ENCODE measurements at places on chromosomes 3 and 15.

- no peak for DNase-seq
These were observed 56.8 kb downstream of the ATP2C1 start for GRCh38 chr3:130950641-130951040.

DNA sequence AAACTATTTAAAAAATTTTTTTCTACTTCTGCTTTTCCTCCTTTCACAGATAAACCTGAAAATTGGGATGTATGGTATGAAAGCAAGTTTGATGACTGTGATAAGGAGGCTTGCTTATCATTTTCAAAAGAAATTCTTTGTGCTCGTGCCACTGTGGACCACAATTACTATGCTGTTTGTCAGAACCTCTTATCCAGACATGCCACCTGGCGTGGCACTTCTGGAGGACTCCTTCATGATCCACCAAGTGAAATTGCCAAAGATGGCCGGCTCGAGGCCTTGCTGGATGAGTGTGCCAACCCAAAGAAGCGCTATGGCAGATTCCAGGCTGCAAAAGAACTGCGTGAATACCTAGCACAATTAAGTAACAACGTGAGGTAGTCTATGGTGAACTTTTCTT lies 17.8 kb downstream of the DIPK2A start:
- no peak for DNase-seq

DNA sequence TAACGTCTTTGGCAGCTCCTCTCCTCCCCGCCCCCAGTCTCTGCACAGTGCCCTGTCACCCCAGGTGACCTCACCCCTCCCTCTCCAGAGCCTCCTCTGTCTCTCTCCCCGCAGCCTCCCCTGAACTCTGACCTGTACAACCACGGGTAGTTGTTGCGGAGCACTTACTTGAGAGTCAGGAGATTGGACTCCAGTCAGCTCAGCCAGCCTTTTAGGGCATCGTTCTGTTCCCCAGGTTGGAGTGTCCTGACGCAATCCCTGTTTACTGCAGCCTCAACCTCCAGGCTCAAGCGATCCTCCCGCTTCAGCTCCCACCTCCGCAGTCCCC lies 177.7 kb downstream of the UACA start:
- DNase-seq, result no peak

DNA sequence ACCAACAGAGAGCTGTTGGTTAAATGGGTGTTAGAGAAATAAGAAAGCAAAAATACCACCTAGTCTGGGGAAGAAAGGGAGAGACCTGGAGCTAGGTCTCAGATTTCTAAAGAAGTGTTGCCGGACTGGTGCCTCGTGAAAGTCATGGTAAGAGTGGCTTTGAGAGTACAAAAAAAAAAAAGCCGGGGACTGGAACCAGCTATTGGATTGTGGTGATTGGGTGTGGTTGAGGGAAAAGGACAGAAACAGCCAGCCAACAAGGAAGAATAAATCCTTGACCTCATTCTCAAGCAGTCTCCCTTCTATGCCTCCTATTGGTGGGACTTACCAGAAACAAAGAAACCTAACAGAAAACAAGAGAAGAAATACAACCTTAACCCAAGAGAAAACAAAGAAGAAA lies 346.4 kb upstream of the KCNMB2 start:
- no peak for DNase-seq

DNA sequence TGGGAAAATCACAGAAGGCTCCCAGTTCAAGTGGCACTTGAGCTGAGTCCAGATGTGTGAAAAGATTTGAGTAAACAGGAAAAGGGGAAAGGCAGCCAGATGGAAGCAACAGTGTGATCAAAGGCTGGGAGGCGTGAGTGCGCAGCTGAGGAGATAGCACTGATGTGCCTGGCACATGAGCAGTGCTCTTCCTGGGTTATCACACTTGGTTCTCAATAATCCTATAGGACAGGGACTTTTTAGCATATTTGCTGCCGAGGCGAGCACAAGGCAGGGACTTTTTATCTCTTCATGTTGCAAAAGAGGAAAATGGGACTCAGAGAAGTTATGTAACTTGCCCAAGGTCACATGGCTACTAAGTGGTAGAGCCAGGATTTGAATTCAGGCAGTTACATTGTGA lies 39.6 kb downstream of the CORO2B start:
- DNase-seq, result no peak

- DNase-seq, result no peak
These were observed 29.2 kb upstream of the IGDCC4 start for GRCh38 chr15:65451989-65452388.

DNA sequence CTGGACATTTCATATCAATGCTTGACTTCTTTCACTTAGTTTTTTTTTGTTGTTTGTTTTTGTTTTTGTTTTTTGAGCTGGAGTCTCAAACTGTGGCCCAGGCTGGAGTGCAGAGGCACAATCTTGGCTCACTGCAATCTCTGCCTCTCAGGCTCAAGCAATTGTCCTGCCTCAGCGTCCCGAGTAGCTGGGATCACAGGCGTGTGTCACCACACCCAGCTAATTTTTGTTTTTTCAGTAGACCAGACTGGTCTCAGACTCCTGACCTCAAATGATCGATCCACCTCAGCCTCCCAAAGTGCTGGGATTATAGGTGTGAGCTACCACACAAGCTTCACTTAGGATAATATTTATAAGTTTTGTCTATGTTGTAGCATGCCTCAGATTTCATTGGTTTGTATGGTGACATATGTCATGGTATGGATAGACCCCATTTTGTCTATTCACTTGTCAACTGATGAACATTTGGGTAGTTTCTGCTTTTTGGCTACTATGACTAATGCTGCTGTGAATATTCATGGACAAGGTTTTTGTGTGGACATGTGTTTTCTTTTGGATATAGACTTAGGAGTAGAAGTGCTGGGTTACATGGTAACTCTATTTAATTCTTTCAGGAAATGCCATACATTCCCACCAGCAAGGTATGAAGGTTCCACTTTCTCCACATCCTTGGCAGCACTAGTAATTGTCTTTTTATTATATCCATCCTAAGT lies 6.8 kb upstream of the PRR23E start:
- no peak for DNase-seq

GRCh38 chr3:74602471-74602870 lies 12.0 kb downstream of the CNTN3 start:
- DNase-seq, result no peak

DNA sequence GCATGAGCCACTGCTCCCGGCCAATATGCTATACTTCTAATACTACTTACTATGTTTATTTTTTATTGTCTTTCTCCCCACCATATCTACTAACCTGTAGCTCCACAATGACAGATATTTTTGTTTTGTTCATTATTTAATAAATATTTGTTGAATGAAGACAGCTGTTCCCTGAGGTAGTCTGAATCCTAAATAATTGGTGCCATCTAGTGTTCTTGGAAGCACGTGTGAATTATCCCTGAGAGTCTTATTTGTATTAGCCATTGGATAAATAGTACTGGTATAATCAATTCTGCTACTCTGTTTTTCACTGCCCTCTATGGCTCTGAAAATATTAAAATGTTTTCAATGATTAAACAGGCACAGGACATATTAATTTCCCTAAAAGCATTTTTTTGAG lies 5.6 kb upstream of the APPL1 start:
- no peak for DNase-seq

- no peak for DNase-seq
These were observed 8.4 kb upstream of the HRH1 start for GRCh38 chr3:11145888-11146287.

GRCh38 chr3:73024836-73025235 lies 28.2 kb downstream of the PPP4R2 start:
- no peak for DNase-seq

- DNase-seq, result peak; percentile 55
These were observed 6.3 kb downstream of the LRRC31 start for GRCh38 chr3:169863458-169863899.

- no peak for DNase-seq
These were observed 11.9 kb upstream of the ARHGEF3 start for GRCh38 chr3:56813653-56813960.

- DNase-seq, result no peak
These were observed 75.0 kb downstream of the SEMA5B start for GRCh38 chr3:122952520-122952919.

DNA sequence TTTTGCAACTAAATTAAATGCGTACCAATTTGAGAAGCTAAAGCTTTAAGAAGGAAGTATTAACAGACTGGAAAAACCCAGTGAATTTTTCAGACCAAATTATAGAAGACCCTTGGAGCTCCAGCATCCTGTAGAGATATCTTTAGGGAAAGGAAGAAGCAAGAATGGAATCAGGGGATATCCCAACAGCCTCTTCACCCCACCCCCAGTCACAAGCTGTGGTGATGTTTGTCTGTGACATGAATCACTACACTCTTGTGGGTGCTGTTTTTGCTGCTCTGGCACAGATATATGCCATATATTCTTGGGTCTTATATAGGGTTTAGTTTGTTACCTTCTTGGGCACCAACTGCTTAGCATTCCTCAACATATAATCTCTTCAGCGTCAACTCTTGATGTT lies 78.5 kb upstream of the BCL6 start:
- no peak for DNase-seq

- no peak for DNase-seq
These were observed 88.6 kb downstream of the P3H2 start for GRCh38 chr3:190031887-190032752.

DNA sequence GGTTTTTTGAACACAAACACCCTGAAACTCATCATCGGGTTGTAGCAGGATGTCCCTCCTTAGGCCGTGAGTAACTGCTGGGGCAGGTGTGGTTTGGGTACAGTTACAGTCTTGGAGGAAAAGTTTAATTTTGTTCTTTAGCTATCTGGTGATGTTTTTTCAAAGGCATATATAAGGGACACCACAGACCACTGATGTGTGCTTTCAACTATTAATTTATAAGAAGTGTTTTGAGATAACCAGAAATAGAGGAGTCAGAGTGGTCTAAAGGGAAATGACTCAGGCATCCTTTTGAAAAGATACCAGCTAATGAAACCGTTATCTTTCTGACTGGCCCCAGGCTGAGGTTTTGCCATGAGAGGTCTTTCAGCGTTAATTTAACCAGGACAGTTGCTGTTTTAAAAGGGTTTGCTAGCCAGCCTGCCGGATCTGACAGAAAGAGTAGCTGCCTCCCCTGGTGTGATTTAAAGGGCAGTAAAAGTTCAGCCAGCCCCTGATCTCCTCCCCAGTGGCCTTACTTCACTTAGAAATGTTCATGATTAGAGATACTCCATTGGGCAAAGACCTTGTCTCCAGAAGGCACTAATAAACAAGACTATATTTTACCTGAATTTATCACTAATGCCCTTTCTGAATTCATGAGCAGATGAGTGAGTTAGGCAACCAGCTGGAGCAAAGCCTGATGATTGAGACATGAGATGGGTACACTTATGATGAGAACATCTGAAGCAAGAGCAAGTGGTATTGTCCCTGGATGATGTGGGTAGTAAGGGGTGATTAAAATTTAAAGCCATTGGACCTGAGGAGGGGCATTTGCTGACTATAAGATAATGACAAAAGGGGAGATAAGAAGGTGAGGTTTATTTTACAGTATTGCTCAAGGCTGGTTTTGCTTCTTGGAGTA lies 482.5 kb upstream of the TBL1XR1 start:
- DNase-seq, result no peak

GRCh38 chr3:39910826-39911464 lies 101.5 kb downstream of the MYRIP start:
- peak; percentile 54 for DNase-seq

DNA sequence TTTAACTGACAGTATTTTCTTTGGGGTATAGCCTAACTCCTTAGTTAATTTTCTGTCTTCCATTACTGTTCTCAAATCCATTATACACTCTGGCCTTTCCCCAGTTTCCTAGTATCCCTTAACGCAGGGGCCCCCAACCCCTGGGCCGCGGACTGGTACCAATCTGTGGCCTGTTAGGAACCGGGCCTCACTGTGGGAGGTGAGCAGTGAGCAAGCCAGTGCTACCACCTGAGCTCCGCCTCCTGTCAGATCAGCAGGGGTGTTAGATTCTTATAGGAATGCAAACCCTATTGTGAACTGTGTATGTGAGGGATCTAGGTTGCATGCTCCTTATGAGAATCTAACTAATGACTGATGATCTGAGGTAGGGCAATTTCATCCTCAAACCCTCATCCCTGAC lies 75.1 kb downstream of the DOCK3 start:
- no peak for DNase-seq

Measured in epithelial cell of proximal tubule (primary cell).